ENCODE measurements at places on chromosomes 5 and 9. TPM values are rescaled to one million over a fixed set of nuclear protein-coding genes. Genes with fewer than 3 reads are reported as not detected.

The MTMR12 gene
- 40.0 TPM for total RNA-seq

The GAS1 gene
- 39.9 TPM for total RNA-seq

The CA9 gene
- not detected for total RNA-seq

The UBE2QL1 gene
- 0.39 TPM for total RNA-seq

The INSL4 gene
- total RNA-seq, result not detected

The RFX3 gene
- 10.9 TPM for total RNA-seq

The BTNL9 gene
- 24.9 TPM for total RNA-seq

The IFNA21 gene
- not detected for total RNA-seq

The GBA2 gene
- 66.9 TPM for total RNA-seq

The PPP3R2 gene
- total RNA-seq, result not detected

The RNF208 gene
- total RNA-seq, result 2.0 TPM

The FGF10 gene
- total RNA-seq, result 12.0 TPM

All from tibial nerve (tissue), 4 donors.